Ovary (tissue), 10 donors: ENCODE measurements at places on chromosomes 16 and 17. TPM values are rescaled to one million over a fixed set of nuclear protein-coding genes. Genes with fewer than 3 reads are reported as not detected.

DNA sequence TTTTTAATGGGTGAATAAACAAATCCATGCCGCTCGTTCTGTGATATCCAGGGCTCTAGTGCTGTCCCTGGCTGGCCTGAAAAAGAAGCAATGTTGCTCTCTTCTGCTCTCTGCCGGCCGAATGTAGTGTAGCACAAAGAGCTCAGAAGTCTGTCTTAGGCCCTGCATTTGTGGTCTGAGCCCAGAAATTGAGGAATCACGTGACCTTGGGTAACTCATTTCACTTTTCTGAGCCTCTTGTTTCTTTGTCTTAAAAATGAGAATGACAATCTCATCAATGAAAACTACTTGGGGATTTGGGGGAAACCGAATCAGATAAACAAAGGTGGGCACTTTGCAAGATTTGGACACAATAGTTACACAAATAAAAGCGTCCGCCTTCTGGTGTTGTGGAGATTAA, 381.6 kb upstream of the ASIC2 start:
- no peaks in the 10 kb centered on the region for H3K27me3 ChIP-seq
- no peaks in the 10 kb centered on the region for H3K4me1 ChIP-seq
- peak; percentile 65 for DNase-seq
- no peak overlapping the region for H3K4me3 ChIP-seq

Gene SHCBP1
- 1.1 TPM for polyA plus RNA-seq

GRCh38 chr17:17445296-17445924, 31.4 kb upstream of the MED9 start:
- H3K4me1 ChIP-seq: no peaks in the 10 kb centered on the region
- no peak overlapping the region for H3K27ac ChIP-seq
- no peaks in the 10 kb centered on the region for H3K36me3 ChIP-seq

GRCh38 chr16:81443688-81444447, 740 bp upstream of the CMIP start:
- peak overlapping the region; percentile 83 for H3K4me3 ChIP-seq
- peak overlapping the region; percentile 83 for H3K27ac ChIP-seq
- no peaks in the 10 kb centered on the region for H3K36me3 ChIP-seq

DNA sequence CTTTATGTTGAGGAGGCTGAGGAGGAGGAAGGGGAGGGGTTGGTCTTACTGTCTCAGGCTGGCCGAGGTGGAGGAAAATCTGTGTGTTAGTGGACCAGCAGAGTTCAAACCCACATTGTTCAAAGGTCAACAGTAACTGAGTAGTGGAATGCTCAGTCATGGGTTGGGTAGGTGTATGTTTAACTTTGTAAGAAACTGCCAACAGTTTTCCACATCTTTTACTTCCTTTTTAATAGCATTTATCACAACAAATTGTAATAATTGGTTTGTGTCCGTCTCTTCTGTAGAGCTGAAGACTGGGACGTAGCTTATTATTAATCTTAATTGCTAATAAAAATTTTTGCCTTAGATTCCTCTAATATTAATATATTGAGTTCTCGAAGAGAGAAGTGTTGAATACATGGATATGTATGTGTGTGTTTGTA, 5.3 kb downstream of the ATP6V0A1 start:
- H3K27me3 ChIP-seq: no peaks in the 10 kb centered on the region
- H3K4me3 ChIP-seq: no peak overlapping the region
- H3K4me1 ChIP-seq: peaks cover 7% of the 10 kb centered on the region
- no peak overlapping the region for H3K27ac ChIP-seq
- H3K36me3 ChIP-seq: no peaks in the 10 kb centered on the region

DNA sequence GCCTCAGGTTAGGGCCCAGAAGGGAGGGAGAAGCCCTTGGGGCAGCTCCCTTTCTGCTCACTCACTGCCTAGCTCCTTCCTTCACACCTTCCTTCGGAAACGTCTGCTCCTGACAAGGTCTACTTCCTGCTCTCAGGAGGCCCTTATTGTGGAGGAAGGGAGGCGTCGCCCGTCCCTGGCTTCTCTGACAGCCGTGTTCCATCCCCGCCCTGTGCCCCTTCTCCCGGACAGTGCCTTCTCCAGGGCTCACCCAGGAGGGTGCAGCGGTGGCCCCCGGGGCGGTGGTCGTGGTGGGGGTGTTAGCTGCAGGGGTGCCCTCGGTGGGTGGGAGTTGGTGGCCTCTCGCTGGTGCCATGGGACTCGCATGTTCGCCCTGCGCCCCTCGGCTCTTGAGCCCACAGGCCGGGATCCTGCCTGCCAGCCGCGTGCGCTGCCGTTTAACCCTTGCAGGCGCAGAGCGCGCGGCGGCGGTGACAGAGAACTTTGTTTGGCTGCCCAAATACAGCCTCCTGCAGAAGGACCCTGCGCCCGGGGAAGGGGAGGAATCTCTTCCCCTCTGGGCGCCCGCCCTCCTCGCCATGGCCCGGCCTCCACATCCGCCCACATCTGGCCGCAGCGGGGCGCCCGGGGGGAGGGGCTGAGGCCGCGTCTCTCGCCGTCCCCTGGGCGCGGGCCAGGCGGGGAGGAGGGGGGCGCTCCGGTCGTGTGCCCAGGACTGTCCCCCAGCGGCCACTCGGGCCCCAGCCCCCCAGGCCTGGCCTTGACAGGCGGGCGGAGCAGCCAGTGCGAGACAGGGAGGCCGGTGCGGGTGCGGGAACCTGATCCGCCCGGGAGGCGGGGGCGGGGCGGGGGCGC, 231.9 kb downstream of the SEC14L1 start:
- H3K36me3 ChIP-seq: no peaks in the 10 kb centered on the region
- H3K4me3 ChIP-seq: peak overlapping the region; percentile 73
- H3K27ac ChIP-seq: peak overlapping the region; percentile 89

DNA sequence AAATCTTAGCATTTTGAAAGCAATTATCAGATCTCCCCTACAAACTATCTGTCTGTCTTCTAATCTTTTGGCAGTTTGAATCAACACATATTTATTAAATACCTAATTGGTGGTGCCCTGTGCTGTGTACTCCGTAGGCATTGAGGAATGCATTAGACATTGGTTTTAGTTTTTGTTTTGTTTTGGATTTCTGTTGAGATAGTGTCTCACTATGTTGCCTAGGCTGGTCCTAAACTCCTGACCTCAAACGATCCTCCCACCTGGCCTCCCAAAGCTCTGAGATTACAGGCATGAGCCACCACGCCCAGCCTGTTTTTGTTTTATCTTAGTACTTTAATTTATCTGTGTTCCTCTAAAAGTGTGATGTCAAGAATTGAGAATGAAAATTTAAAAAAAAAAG, 124.8 kb upstream of the RBL2 start:
- H3K4me3 ChIP-seq: no peak overlapping the region
- no peak overlapping the region for H3K27ac ChIP-seq
- DNase-seq: no peak
- H3K36me3 ChIP-seq: no peaks in the 10 kb centered on the region
- no peaks in the 10 kb centered on the region for H3K4me1 ChIP-seq
- H3K27me3 ChIP-seq: no peaks in the 10 kb centered on the region

- no peaks in the 10 kb centered on the region for H3K36me3 ChIP-seq
- H3K4me1 ChIP-seq: peaks cover 3% of the 10 kb centered on the region
- DNase-seq: no peak
- no peak overlapping the region for H3K4me3 ChIP-seq
- no peak overlapping the region for H3K27ac ChIP-seq
Observed at GRCh38 chr17:67518876-67519275, 141.8 kb downstream of the PITPNC1 start.

DNA sequence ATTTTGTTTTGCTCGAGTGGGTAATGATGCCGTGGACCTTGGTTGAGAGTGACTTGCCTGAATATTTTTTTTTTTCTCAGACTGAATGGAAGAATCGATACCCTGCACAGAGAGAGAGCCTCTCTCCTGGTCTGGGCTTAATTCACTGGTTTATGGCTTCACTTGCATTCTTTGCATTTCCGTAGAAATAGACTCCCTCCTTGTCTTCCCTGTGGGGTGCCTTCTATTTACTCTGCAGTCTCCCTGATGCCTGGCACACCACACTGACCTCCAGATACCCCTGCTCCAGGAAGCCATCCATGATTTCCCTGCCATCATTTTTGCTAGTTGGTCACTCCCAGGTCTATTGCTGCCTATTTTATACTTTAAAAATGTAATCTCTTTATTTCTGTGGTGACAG, 238.0 kb downstream of the SNX29 start:
- no peak overlapping the region for H3K27ac ChIP-seq
- no peak for DNase-seq
- H3K4me3 ChIP-seq: no peak overlapping the region

Gene CHAD
- 2.5 TPM for polyA plus RNA-seq

DNA sequence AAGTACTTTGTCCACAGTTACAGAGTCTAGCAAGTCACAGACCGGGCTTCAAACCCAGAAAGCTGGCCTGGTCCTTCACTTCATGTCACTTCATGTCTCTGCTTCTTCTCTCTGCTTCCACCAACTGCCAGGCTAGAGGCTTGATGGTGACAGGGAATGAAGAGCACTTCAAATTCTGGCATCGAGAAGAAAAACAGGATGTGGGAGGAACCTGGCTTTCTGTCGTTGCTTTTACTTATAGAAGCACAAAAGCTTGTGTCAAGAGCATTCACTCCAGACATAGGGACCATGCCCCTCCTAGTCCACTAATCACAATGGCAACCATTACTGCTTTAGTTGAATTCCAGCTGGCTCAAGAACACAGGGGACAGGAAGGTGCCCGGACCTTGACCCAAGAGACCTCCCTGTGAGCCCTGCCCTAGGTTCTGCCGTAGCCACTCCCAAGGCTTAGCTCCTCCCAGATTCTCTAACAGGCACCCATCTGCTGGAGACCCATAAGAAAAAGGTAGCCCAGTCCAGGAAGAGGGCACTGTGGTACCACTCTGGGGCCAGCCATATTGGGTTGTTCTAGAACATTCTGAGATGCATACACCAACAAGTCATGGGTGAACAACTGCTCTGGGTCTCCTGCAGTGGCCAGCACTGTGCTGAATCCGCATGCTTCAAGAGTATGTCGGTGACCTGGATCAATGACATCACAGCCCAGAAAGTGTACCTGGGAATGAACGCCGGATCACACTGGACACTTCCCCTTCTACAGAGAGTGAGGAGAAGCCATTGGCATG, 181.8 kb downstream of the C16orf95 start:
- no peak overlapping the region for H3K4me3 ChIP-seq
- H3K36me3 ChIP-seq: no peaks in the 10 kb centered on the region
- no peaks in the 10 kb centered on the region for H3K27me3 ChIP-seq

Gene MYOCD
- polyA plus RNA-seq: 9.1 TPM

DNA sequence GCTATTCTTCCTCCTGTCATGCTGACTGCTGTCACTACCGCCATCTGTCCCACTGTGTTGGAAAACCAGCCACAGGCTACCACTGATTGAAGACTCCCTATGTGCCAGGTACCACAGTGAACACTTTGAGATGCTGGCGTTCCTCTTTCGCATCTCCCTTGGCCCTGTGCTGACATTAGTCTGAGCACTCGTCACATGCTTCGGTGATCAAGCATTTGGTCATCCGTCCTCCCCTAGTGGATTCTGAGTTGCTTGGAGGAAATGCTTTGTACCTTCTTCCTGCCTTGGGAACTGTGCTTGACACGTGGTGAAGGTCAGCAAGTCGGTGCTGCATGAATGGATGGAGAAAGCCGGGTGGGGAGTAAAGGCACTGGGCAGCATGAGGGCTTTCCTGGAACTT, 260.1 kb downstream of the SNX29 start:
- H3K4me3 ChIP-seq: no peak overlapping the region
- H3K27me3 ChIP-seq: no peaks in the 10 kb centered on the region
- H3K4me1 ChIP-seq: peaks cover 4% of the 10 kb centered on the region
- H3K27ac ChIP-seq: no peak overlapping the region
- no peaks in the 10 kb centered on the region for H3K36me3 ChIP-seq
- DNase-seq: no peak

Gene WFDC1
- 8.4 TPM for polyA plus RNA-seq
